ENCODE measurements at places on chromosomes 11 and 22. TPM values are rescaled to one million over a fixed set of nuclear protein-coding genes. Genes with fewer than 3 reads are reported as not detected.
A peak's percentile ranks its signal among the peaks of the same experiment; 100 is the strongest.

Gene SLN
- not detected for total RNA-seq

Gene TUBA8
- total RNA-seq = 0.36 TPM

Gene ARHGAP32
- total RNA-seq = 33.6 TPM

- H3K27me3 ChIP-seq = no peaks in the 10 kb centered on the region
- DNase-seq = peak; percentile 21
- H3K4me3 ChIP-seq = no peak overlapping the region
- H3K4me1 ChIP-seq = peaks cover 26% of the 10 kb centered on the region
- H3K36me3 ChIP-seq = no peaks in the 10 kb centered on the region
Measured at GRCh38 chr11:111815489-111815888, 49.3 kb upstream of the PPP2R1B start.

DNA sequence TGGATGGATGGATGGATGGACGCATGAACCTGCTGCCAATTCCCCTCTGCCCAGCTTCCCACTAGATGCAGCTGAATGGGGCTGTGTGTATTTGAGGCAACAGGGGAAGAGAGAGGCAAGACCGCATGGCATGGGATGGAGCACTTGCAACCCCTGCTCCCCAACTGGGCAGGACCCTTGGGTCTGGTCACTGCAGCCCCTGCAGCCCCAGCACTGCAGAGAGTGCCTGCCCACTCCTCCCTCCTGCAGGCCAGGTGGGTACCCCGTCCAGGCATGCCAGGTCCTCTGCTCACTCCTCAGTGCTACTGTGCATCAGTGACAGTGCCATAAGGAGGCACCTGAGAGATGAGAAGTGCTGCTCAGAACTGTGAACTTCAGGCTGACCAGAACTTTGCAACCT is 40.3 kb downstream of the OSBPL5 start:
- no peak for DNase-seq
- H3K27me3 ChIP-seq = no peaks in the 10 kb centered on the region
- H3K4me1 ChIP-seq = peaks cover 12% of the 10 kb centered on the region
- no peak overlapping the region for H3K4me3 ChIP-seq

- no peaks in the 10 kb centered on the region for H3K27me3 ChIP-seq
- no peak overlapping the region for H3K27ac ChIP-seq
- no peaks in the 10 kb centered on the region for H3K4me1 ChIP-seq
- no peak overlapping the region for H3K4me3 ChIP-seq
- DNase-seq = peak; percentile 51
- no peaks in the 10 kb centered on the region for H3K36me3 ChIP-seq
Measured at GRCh38 chr11:2579315-2580060, 120.3 kb downstream of the KCNQ1OT1 start.

Gene PKP3
- 2.5 TPM for total RNA-seq

Gene NUDT8
- 4.7 TPM for total RNA-seq

GRCh38 chr11:22331771-22332170 is 6.4 kb upstream of the SLC17A6 start:
- H3K4me3 ChIP-seq = no peak overlapping the region
- H3K36me3 ChIP-seq = no peaks in the 10 kb centered on the region
- DNase-seq = no peak

DNA sequence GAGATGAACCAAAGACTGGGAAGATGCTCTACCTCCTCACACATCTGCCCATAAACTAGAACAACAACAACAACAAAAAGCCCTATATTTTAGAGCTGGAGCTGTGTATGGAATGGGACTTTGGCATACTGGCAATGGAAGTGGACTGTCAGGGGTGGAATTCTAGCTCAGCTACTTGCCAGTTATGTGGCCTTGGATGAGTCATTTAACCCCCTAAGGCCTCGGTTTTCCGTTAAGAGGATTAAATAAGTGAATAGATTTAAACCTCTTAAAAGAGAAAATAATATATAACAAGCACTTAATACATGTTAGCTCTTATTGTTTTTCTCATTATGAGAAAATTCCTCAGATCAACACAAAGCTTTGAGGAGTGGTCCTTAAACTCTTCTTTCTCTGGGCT is 195.0 kb downstream of the KIF18A start:
- H3K27ac ChIP-seq = no peak overlapping the region
- H3K4me3 ChIP-seq = no peak overlapping the region
- H3K36me3 ChIP-seq = no peaks in the 10 kb centered on the region
- H3K4me1 ChIP-seq = peaks cover 28% of the 10 kb centered on the region
- no peak for DNase-seq

- no peaks in the 10 kb centered on the region for H3K36me3 ChIP-seq
- DNase-seq = no peak
- peaks cover 15% of the 10 kb centered on the region for H3K27me3 ChIP-seq
- no peak overlapping the region for H3K4me3 ChIP-seq
Measured at GRCh38 chr11:121589946-121590537, 137.3 kb upstream of the SORL1-AS1 start.

- no peak overlapping the region for H3K4me3 ChIP-seq
- peaks cover 53% of the 10 kb centered on the region for H3K36me3 ChIP-seq
- H3K27me3 ChIP-seq = no peaks in the 10 kb centered on the region
- H3K27ac ChIP-seq = no peak overlapping the region
Measured at GRCh38 chr22:42623756-42624441, 9.2 kb upstream of the POLDIP3 start.

Gene APLNR
- total RNA-seq = not detected

Gene MMP1
- total RNA-seq = 0.72 TPM

DNA sequence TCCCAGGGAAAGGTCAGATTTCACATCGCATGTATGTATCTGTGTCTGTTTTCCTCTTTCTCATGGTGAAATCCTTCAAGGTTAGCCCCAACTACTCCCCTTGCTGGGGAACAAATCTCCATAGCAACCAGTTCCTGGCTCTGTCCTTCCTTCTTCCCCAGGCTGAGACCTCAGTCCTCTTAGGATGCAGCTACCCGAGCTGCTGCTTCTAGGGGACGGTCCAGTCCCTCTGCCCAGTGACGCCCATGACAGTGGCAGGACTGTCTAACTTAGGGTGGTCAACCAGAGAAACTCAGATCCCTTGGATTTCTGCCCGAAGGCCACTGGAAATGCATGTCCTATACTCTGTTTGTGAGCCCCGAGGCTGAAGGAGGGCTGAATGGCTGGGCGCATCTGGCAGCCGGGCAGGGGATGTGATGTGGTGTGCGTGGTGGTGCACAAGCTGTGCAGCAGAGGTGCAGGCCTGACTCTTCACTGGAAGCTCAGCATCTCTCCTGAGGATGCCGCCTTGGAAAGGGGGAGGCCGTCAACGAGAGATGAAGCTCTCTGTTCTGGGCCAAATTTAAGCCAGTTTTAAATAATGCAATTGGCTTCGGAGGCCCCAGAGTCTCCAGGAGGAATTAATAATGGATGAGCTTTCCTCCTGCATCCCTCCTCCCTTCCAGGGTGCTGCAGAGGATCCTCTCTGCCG is 118.7 kb upstream of the B3GAT1 start:
- H3K4me1 ChIP-seq = no peaks in the 10 kb centered on the region
- DNase-seq = peak; percentile 42
- no peaks in the 10 kb centered on the region for H3K27me3 ChIP-seq

DNA sequence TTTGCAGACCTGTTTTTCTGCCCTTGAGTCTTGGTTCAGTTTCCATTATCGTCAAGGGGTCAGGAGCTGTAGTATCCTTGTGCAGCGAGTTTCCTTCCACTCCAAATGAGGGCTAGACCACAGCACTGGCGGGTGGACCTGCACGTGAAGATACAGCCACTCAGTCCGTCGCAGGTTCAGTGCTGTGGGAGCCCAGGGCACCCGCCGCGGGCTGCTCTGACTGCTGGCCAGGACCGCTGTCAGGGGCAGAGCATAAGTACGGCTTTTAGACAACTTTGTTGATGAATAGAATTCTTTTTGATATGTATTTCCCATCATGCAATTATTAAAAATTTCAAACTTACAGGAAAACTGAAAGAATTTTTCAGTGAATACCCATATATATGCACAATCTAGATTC is 56.6 kb downstream of the NF2 start:
- DNase-seq = no peak
- no peaks in the 10 kb centered on the region for H3K27me3 ChIP-seq
- no peak overlapping the region for H3K4me3 ChIP-seq
- H3K4me1 ChIP-seq = peaks cover 28% of the 10 kb centered on the region

DNA sequence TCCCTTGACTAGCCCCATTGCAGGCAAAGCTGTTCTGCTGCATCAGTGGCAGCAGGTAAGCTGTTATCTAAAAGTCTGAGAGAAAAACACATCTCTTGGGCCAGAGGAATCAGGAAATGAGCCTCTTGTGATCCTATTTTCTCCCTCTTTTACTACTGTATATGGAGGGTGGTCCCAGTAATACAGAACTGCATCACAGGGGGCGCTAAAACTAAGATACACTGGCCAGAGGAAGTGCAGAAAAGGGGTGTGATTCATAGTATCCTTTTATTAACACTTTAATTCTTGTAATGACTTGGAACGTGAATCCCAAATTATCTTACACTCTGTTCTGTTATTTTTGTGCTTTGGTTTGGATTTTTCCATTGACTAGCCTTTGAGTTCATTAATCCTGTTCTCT is 8.8 kb upstream of the MED17 start:
- H3K27ac ChIP-seq = no peak overlapping the region
- H3K36me3 ChIP-seq = no peaks in the 10 kb centered on the region
- no peaks in the 10 kb centered on the region for H3K27me3 ChIP-seq
- no peak overlapping the region for H3K4me3 ChIP-seq

Gene NPAS4
- 0.36 TPM for total RNA-seq
